ENCODE measurements at places on chromosomes 2 and 18. TPM values are rescaled to one million over a fixed set of nuclear protein-coding genes. Genes with fewer than 3 reads are reported as not detected.

- H3K4me3 ChIP-seq = no peak overlapping the region
- no peaks in the 10 kb centered on the region for H3K36me3 ChIP-seq
Measured at GRCh38 chr2:54503828-54504227, 47.7 kb downstream of the SPTBN1 start.

DNA sequence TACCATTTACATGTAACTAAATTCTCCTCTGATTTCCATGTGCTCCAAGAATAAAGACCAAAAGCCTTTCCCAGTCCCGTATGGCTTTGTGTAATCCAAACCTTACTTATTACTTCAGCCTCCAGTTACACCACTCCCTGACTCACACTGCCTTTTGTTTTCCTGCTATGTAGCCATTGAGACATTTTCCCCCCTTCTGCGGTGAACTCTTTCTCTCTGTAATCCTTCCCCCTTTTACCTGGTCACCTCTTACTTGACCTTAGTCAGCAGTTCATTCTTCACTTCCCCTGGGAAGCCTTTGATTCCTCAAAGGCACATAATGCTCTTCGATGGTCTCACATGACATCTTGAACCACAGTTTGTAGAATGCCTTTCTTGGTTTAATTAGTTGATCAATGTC is 256.0 kb upstream of the FANCL start:
- no peak overlapping the region for H3K4me3 ChIP-seq
- no peak overlapping the region for H3K27ac ChIP-seq
- no peaks in the 10 kb centered on the region for H3K4me1 ChIP-seq
- no peaks in the 10 kb centered on the region for H3K27me3 ChIP-seq
- DNase-seq = no peak

- H3K27ac ChIP-seq = no peak overlapping the region
- no peak for DNase-seq
- no peaks in the 10 kb centered on the region for H3K27me3 ChIP-seq
- H3K4me3 ChIP-seq = no peak overlapping the region
Measured at GRCh38 chr2:46098621-46099062, 198.6 kb upstream of the EPAS1 start.

- no peak overlapping the region for H3K27ac ChIP-seq
- no peaks in the 10 kb centered on the region for H3K27me3 ChIP-seq
- H3K4me1 ChIP-seq = no peaks in the 10 kb centered on the region
- H3K4me3 ChIP-seq = no peak overlapping the region
- no peak for DNase-seq
Measured at GRCh38 chr2:103792042-103792441, 1030.2 kb downstream of the TMEM182 start.

DNA sequence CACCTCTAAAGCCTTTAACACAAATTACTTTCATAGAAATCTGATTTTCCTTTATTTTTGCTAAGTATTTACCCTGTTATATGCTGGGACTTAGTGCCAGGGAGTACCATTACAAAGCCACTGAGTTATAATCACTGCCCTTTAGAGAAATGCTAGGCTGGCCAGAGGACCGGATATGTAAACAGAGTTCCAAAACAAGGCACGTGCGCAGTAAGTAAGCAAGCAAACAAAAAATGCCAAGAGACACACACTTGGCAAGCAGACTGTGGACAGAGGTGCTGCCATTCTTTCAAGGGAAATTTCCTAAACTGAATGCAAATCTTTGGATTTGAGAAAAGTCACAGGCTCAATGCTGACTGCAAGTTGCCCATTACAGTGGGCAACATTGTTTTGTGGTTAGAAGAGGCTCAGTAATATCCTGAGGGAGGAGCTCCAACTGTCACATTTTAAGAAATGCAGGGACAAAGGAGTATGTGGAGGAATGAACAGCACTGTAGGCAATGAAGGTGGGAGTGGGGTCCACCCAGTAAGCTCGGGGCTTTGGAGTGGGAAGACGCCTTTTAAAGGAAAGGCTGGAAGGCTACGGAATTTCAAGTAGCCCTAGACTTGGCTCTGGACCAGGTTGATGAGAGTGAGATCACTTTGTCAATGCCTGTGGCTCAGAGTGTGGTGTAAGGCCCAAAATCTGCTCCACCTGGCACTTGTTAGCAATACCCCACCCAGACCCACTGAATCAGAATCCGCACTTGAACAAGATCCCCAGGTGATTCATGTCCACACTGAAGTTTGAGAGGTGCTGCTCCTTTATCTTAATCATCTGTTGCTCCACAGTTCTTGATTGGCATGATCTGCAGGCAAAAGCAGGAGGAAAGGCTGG is 2.1 kb upstream of the PARD6G start:
- no peak for DNase-seq
- no peak overlapping the region for H3K27ac ChIP-seq
- no peaks in the 10 kb centered on the region for H3K36me3 ChIP-seq
- peaks cover 13% of the 10 kb centered on the region for H3K4me1 ChIP-seq

GRCh38 chr2:141317986-141318385 is 812.8 kb downstream of the LRP1B start:
- H3K36me3 ChIP-seq = no peaks in the 10 kb centered on the region
- H3K4me1 ChIP-seq = no peaks in the 10 kb centered on the region
- no peak for DNase-seq
- no peak overlapping the region for H3K4me3 ChIP-seq
- no peak overlapping the region for H3K27ac ChIP-seq

DNA sequence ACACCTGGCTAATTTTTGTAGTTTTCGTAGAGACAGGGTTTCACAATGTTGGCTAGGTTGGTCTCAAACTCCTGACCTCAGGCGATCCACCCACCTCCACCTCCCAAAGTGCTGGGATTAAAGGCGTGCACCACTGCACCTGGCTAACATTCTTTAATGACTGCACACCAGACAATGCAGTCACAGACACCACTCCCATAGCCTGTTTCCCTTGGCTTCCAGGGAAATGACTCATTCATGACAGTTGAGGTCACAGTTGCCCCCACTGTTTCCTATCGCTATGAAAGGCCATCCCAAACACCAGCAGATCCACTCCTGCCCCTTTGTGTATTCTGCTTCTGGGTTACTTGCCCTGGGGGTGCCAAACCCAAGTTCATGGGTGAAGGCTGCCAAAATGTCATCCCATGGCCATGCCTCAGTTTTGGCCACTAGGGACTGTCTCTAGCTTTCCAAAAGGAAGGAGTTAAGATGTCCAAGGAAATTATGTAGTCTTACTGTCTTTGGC is 8.7 kb downstream of the CHMP1B start:
- H3K36me3 ChIP-seq = no peaks in the 10 kb centered on the region
- H3K27ac ChIP-seq = no peak overlapping the region
- H3K27me3 ChIP-seq = no peaks in the 10 kb centered on the region

- no peak for DNase-seq
- H3K27me3 ChIP-seq = no peaks in the 10 kb centered on the region
- no peak overlapping the region for H3K27ac ChIP-seq
- no peaks in the 10 kb centered on the region for H3K36me3 ChIP-seq
- peaks cover 31% of the 10 kb centered on the region for H3K4me1 ChIP-seq
Measured at GRCh38 chr2:85009019-85009618, 38.2 kb downstream of the KCMF1 start.

- no peak overlapping the region for H3K27ac ChIP-seq
- H3K4me3 ChIP-seq = no peak overlapping the region
Measured at GRCh38 chr2:97769308-97769707, 55.9 kb downstream of the ZAP70 start.

GRCh38 chr2:44077942-44078511 is 82.2 kb upstream of the LRPPRC start:
- H3K36me3 ChIP-seq = no peaks in the 10 kb centered on the region
- no peaks in the 10 kb centered on the region for H3K4me1 ChIP-seq
- no peak overlapping the region for H3K4me3 ChIP-seq
- no peak overlapping the region for H3K27ac ChIP-seq

DNA sequence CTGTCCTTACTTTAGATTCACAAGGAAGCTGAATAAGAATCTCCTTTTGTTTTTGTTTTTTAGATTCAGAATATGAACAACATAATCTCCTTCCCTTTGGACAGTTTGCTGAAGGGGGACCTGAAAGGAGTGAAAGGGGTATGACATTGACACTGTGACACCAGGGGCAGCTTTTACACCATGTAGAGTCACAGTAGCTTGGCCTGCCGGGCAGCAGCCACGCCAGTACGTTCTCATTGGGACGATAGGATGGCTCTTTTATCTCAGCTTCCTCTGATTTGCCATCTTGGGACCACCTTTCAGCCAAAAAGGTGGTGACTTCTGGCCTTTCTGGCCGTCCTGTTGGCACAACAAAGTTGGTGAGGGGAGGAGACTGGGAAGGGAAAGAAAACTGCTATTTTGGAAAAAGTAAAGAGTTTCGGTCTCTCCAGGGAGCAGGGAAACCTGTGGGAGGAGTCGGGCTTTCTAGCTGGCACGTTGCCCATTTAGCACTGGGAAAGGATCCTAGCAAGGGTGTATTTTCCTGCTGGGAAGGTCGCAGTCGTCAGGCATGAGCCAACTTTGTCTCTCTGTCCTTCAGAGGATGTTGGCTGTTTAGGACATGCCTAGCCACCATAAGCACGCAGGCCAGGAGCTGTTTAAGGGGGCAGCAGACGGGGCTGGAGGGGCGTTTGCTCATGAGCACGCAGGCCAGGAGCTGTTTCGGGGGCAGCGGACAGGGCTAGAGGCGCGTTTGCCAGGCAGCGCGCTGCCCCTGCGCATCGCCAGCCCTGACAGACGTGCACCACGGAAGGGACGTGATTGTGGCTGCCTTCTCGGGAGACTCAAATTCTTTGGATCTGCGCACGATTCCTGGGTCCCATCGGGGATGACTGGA is 104.6 kb downstream of the ITGB1BP1 start:
- H3K27me3 ChIP-seq = no peaks in the 10 kb centered on the region
- no peak overlapping the region for H3K4me3 ChIP-seq
- DNase-seq = no peak
- H3K27ac ChIP-seq = no peak overlapping the region
- H3K36me3 ChIP-seq = peaks cover 23% of the 10 kb centered on the region
- H3K4me1 ChIP-seq = 0 out of 2 replicates have a peak, but pooled peaks cover 3% of the 10 kb centered on the region

DNA sequence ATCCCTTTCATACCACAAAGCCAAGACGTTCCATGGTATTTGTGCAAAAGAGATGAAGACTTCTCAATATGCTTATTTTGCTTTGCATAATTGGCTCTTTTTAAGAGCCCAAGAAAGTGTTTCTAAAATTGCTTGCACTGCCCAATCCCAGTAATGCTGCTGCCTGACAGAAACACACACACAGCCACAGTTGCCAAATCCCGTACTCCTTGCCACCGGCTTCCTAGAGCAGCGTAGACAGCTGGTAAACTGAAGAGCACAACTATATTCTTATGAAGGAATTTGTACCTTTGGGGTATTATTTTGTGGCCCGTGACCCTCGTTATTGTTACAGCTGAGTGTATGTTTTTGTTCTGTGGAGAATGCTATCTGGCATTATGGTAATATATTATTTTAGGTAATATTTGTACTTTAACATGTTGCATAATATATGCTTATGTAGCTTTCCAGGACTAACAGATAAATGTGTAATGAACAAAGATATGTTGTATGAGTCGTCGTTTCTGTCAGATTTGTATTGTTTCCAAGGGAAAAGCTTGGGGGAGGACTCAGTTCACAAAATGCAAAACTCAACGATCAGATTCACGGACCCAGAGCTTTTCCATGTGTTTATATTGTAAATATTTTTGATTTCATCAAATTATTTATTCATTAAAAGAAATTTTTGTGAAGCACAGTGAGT is 202.9 kb upstream of the RAB12 start:
- no peak overlapping the region for H3K27ac ChIP-seq
- H3K36me3 ChIP-seq = no peaks in the 10 kb centered on the region
- no peak overlapping the region for H3K4me3 ChIP-seq
- no peaks in the 10 kb centered on the region for H3K27me3 ChIP-seq
- no peaks in the 10 kb centered on the region for H3K4me1 ChIP-seq
- DNase-seq = no peak

DNA sequence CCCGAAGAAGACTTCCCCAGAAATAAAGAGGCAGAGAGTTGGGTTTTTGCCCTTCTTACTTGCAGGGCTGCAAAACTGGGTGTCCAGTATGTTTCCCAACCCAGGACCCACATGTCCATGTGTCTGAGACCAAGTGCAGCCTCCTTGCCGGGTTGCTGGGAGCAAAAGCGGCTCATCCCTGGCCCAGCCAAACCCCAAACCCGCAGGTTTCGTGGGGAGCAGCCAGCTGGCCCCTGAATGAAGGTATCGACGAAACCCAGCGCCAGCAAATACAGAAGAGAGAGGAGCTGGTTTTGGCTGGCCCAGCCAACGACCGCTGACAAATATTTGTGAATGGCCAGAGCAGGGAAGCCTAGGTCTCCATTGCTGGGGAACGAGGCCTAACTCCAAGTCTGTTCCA is 197.1 kb downstream of the SMAD7 start:
- H3K36me3 ChIP-seq = no peaks in the 10 kb centered on the region
- H3K27me3 ChIP-seq = no peaks in the 10 kb centered on the region
- no peak for DNase-seq
- H3K4me1 ChIP-seq = no peaks in the 10 kb centered on the region

GRCh38 chr2:64646007-64646880 is 7.5 kb downstream of the SERTAD2 start:
- no peaks in the 10 kb centered on the region for H3K36me3 ChIP-seq
- H3K4me3 ChIP-seq = peak overlapping the region; percentile 22
- peak overlapping the region; percentile 98 for H3K27ac ChIP-seq
- no peaks in the 10 kb centered on the region for H3K27me3 ChIP-seq

GRCh38 chr2:163213661-163214081 is 375.1 kb upstream of the KCNH7 start:
- no peak overlapping the region for H3K27ac ChIP-seq
- H3K4me1 ChIP-seq = no peaks in the 10 kb centered on the region
- H3K27me3 ChIP-seq = no peaks in the 10 kb centered on the region
- no peak overlapping the region for H3K4me3 ChIP-seq

DNA sequence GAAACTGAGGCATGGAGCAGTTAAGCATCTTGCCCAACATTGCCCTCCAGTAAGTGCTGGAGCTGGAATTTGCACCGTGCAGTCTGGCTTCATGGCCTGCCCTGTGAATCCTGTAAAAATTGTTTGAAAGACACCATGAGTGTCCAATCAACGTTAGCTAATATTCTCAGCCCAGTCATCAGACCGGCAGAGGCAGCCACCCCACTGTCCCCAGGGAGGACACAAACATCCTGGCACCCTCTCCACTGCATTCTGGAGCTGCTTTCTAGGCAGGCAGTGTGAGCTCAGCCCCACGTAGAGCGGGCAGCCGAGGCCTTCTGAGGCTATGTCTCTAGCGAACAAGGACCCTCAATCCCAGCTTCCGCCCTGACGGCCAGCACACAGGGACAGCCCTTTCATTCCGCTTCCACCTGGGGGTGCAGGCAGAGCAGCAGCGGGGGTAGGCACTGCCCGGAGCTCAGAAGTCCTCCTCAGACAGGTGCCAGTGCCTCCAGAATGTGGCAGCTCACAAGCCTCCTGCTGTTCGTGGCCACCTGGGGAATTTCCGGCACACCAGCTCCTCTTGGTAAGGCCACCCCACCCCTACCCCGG is 1.3 kb downstream of the PROC start:
- no peak for DNase-seq
- H3K4me1 ChIP-seq = peaks cover 40% of the 10 kb centered on the region
- H3K36me3 ChIP-seq = no peaks in the 10 kb centered on the region
- peaks cover 3% of the 10 kb centered on the region for H3K27me3 ChIP-seq
- H3K27ac ChIP-seq = peak overlapping the region; percentile 19

GRCh38 chr2:113209011-113209645 is 35.4 kb downstream of the PSD4 start:
- H3K4me3 ChIP-seq = no peak overlapping the region
- no peaks in the 10 kb centered on the region for H3K36me3 ChIP-seq
- no peaks in the 10 kb centered on the region for H3K4me1 ChIP-seq

ATF2 gene
- 61.8 TPM for total RNA-seq

SEMA4F gene
- 13.3 TPM for total RNA-seq

OTOS gene
- total RNA-seq = not detected

SPP2 gene
- not detected for total RNA-seq

ZEB2 gene
- 1.1 TPM for total RNA-seq

TRIP12 gene
- 368 TPM for total RNA-seq

FSHR gene
- not detected for total RNA-seq

CNTNAP5 gene
- not detected for total RNA-seq

SMAD7 gene
- 21.3 TPM for total RNA-seq

RFX8 gene
- not detected for total RNA-seq

ASPRV1 gene
- total RNA-seq = 0.21 TPM
